Uterus (tissue), 4 donors: ENCODE measurements at places on chromosomes 7 and 10. TPM values are rescaled to one million over a fixed set of nuclear protein-coding genes. Genes with fewer than 3 reads are reported as not detected.
A peak's percentile ranks its signal among the peaks of the same experiment; 100 is the strongest.

GRCh38 chr10:116240157-116240950 lies 32.7 kb downstream of the GFRA1 start:
- H3K36me3 ChIP-seq, result no peaks in the 10 kb centered on the region
- no peaks in the 10 kb centered on the region for H3K4me1 ChIP-seq
- no peak for DNase-seq
- H3K27me3 ChIP-seq, result no peaks in the 10 kb centered on the region
- no peak overlapping the region for H3K27ac ChIP-seq

- H3K4me3 ChIP-seq, result no peak overlapping the region
- H3K36me3 ChIP-seq, result no peaks in the 10 kb centered on the region
- no peaks in the 10 kb centered on the region for H3K27me3 ChIP-seq
- no peaks in the 10 kb centered on the region for H3K4me1 ChIP-seq
Measured at GRCh38 chr10:48564466-48565160, 40.3 kb downstream of the ARHGAP22 start.

The SPDYE16 gene
- not detected for total RNA-seq

GRCh38 chr10:6711408-6711841 lies 131.3 kb upstream of the PRKCQ start:
- H3K4me3 ChIP-seq, result no peak overlapping the region
- no peaks in the 10 kb centered on the region for H3K36me3 ChIP-seq
- H3K27me3 ChIP-seq, result peaks cover 5% of the 10 kb centered on the region
- no peak for DNase-seq
- no peak overlapping the region for H3K27ac ChIP-seq

GRCh38 chr7:150338166-150338829 lies 3.1 kb downstream of the RARRES2 start:
- no peaks in the 10 kb centered on the region for H3K27me3 ChIP-seq
- H3K4me3 ChIP-seq, result no peak overlapping the region
- no peaks in the 10 kb centered on the region for H3K36me3 ChIP-seq
- peak overlapping the region; percentile 94 for H3K27ac ChIP-seq

The SYT15 gene
- total RNA-seq, result 3.0 TPM

- H3K4me1 ChIP-seq, result no peaks in the 10 kb centered on the region
- no peak overlapping the region for H3K27ac ChIP-seq
- no peaks in the 10 kb centered on the region for H3K36me3 ChIP-seq
- no peaks in the 10 kb centered on the region for H3K27me3 ChIP-seq
Measured at GRCh38 chr10:17122726-17123661, 6.6 kb downstream of the CUBN start.

GRCh38 chr10:61470740-61471139 lies 17.6 kb upstream of the TMEM26 start:
- no peak overlapping the region for H3K4me3 ChIP-seq
- no peaks in the 10 kb centered on the region for H3K27me3 ChIP-seq
- H3K4me1 ChIP-seq, result no peaks in the 10 kb centered on the region
- no peak for DNase-seq
- H3K27ac ChIP-seq, result no peak overlapping the region
- H3K36me3 ChIP-seq, result no peaks in the 10 kb centered on the region

The MKI67 gene
- under 0.01 TPM for total RNA-seq

The FZD8 gene
- total RNA-seq, result 1.8 TPM

GRCh38 chr10:83764666-83765065 lies 374.6 kb upstream of the GHITM start:
- no peak for DNase-seq
- H3K4me1 ChIP-seq, result no peaks in the 10 kb centered on the region
- no peak overlapping the region for H3K27ac ChIP-seq
- H3K36me3 ChIP-seq, result no peaks in the 10 kb centered on the region

GRCh38 chr10:76282061-76283025 lies 850.9 kb downstream of the LRMDA start:
- H3K4me3 ChIP-seq, result no peak overlapping the region
- H3K4me1 ChIP-seq, result peaks cover 6% of the 10 kb centered on the region
- DNase-seq, result peak; percentile 63
- no peaks in the 10 kb centered on the region for H3K27me3 ChIP-seq
